Activated naive CD4-positive, alpha-beta T cell treated with anti-CD3 and anti-CD28 coated beads for 36 hours (primary cell): ENCODE measurements at places on chromosomes 16 and 17. TPM values are rescaled to one million over a fixed set of nuclear protein-coding genes. Genes with fewer than 3 reads are reported as not detected.

DNA sequence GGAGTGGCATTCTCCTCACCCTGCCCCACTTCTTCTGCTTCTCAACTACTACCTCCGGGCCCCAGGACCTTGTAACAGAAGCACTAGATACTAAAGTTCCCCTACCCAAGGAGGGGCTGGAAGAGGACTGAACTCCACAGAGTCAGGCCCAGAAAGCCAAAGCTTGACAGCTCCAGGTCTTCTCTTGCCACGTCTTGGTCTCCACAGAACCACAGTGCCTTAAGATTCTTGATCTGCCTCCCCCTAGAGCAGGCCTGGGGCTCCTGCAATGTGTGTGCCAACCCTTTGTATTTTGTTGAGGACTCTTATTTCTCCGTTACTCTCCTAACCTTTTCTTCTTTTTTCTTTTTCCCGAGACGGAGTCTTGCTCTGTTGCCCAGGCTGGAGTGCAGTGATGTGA, 4.0 kb downstream of the SLC16A13 start:
- no peak for DNase-seq

Gene CD79B
- total RNA-seq, result 24.3 TPM

Gene GPR139
- total RNA-seq, result not detected

GRCh38 chr17:54900457-54901229, at the start of gene TOM1L1:
TOM1L1 (plus strand) TSS chr17:54900852; CDS start chr17:54900866, 14 bp downstream.
- peak; percentile 42 for DNase-seq

GRCh38 chr16:58046936-58047335, 21.4 kb downstream of the MMP15 start:
- DNase-seq, result no peak

Gene G6PC1
- total RNA-seq, result not detected

- DNase-seq, result no peak
Observed at GRCh38 chr17:6070430-6070912, 292 bp downstream of the WSCD1 start.

Gene MPP2
- total RNA-seq, result 2.5 TPM

Gene NXPH3
- total RNA-seq, result 0.26 TPM
